ENCODE measurements at places on chromosomes 7 and 10.

DNA sequence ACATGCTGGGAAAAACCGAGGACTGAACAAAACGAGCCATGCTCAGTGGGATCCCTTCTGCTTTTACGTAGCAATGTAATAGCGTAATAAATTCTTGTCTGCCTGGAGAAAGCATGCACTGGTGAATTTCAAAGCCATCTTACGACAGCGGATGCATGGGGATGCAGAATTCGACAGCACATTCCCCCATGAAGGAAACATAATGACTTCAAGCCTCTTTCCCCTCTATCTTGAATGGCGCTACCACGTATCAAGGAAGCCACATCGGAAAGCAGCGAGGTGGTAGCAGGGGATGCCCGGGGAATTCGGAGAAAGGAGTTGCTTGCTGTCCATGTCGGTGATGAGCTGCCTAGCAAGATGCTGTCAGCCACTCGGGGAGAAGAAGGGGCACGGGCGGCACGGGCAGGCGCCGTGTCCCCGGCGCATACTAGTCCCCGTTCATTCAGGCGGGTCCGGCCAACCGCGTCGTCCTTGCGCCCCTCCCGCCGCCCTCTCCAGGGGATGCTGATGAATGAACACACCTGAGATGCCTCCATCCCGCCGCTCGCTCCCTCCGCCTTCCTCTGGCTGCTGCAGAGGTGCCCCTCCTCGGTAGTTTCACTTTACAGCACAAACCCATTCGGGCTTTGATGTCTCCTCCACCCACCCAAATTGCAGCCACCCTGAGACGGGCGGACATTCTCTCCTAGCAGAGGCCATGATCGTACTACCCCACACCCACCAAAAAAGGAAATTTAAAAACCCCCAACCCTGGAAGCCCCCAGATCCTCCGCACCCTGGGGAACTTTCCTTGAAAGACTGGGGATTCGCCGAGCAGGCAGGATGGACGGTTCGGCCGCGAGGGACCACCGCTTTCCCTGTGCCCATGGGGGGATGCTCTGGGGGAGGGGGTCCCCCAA is 644 bp downstream of the SORBS1 start:
- DNase-seq, result peak; percentile 24

- no peak for DNase-seq
Measured at GRCh38 chr7:81469153-81469868, 300.5 kb downstream of the HGF start.

DNA sequence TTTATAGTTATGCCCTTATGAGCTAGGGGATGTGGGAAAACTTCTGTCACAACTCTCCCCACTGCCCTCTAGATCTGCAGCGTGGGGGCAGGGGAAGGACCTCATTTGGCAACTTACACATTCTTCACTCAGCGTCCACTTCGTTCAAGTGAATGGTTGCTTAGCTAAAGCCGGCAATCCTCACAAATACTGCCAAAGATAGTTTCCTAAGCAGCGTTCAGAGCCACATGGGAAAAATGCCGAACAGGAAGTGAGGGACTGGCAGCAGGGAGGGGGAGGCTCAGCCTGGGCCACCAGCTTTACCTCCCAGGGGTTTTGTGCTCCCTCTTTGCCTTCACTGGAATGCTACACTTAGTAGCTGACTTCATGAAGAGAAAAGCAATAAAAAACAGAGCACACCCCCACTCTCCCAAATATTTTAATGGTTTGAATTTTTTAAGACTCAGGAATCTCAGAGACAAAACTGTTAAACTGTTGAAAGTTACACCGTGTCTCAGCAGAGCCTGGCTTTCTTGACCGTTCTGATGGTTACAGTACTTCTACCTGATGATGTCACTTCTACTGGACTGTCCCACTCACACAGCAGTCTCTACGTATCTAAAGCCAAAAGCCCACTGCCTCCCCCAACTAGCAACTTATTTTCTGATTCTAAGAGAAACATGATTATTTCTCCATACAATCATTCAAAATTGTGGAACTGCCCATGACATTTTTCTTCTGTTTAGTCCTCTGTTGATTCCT is 10.4 kb downstream of the GRM3 start:
- DNase-seq, result no peak

GRCh38 chr10:130483691-130484467 is 347.7 kb downstream of the GLRX3 start:
- DNase-seq, result no peak

Measured in T follicular helper cell (primary cell).